ENCODE measurements at places on chromosomes 7 and 10. TPM values are rescaled to one million over a fixed set of nuclear protein-coding genes. Genes with fewer than 3 reads are reported as not detected.

GRCh38 chr10:116088985-116089384 lies 184.0 kb downstream of the GFRA1 start:
- DNase-seq: no peak

- no peak for DNase-seq
Observed at GRCh38 chr7:101164071-101164840, 1.1 kb downstream of the VGF start.

GRCh38 chr10:94205396-94205831 lies 157.3 kb downstream of the NOC3L start:
- no peak for DNase-seq

DNA sequence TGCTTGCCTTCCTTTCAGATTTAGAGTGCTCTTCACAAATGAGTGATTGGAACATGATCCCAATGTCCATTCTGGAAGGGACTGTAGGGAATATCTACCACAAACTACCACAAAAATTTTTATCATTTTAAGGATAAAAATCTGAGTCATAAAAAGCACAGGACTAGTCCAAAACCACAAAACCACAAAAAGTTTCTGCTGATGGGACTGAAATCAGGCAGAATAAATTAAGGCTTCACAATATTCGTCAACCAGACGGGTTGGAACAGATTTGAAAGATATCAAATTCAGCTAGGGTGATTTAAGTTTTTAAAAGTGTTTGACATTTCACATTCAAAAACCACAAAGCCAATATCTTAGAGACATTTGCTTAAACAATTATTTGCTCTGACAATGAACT lies 100.1 kb upstream of the PTN start:
- DNase-seq: no peak

GRCh38 chr10:4685491-4685890 lies 140.5 kb upstream of the AKR1E2 start:
- no peak for DNase-seq

The NUTM2A gene
- 0.22 TPM for total RNA-seq
